ENCODE measurements at places on chromosomes 7 and 10.
A peak's percentile ranks its signal among the peaks of the same experiment; 100 is the strongest.

DNA sequence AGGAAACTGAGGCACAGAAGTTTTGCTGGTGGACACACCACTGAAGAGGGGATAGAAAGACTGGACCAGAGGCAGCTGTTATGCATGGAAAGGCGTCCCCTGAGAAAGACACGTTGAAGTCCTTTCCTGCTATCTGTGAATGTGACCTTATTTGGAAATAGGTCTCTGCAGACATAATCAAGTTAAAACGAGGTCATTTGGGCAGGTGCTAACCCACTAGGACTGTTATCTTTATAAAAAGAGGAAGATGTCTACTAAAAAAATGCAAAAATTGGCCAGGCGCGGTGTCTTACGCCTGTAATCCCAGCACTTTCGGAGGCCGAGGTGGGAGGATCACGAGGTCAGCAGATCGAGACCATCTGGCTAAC lies 31.6 kb downstream of the ELMO1 start:
- no peak for DNase-seq

DNA sequence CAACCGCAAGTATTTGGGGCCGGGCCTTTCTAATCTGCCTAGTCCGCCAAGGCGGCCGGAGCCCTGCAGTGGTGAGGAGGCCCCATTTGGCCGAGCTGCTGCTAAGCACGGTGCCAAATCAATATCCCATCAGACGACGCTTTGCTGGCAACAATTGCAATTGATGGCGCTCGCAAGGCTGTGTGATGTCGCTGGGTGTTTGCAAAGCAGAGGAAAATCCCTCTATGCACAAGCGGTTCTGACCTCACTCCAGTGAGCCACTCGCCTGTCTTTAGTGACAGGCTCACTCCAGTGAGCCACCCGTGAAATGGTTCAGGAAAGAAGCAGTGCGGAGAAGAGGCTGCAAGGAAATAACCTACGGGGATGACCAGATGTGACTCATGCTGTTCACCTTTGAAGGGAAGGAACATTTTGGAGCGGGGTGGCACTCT lies 18.3 kb upstream of the PDE1C start:
- DNase-seq = no peak

DNA sequence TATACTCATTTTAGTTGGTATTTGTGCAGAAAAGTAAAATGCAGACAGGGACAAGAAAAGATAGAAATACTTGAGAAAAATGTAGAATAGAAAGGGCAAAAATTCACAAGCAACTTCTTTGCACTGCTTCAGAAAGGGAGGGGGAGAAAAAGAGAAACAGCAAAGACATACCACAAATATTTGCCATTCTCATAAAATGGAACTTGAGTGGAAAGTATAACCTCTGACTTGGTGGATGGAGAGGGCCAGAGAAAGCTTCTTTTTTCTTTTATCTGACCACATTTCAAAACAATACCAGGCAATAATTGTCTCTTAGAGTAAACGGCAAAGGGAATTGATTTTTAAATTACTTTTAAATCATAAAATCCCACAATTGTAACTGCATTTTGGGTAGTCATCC lies 35.8 kb upstream of the TRUB1 start:
- no peak for DNase-seq

DNA sequence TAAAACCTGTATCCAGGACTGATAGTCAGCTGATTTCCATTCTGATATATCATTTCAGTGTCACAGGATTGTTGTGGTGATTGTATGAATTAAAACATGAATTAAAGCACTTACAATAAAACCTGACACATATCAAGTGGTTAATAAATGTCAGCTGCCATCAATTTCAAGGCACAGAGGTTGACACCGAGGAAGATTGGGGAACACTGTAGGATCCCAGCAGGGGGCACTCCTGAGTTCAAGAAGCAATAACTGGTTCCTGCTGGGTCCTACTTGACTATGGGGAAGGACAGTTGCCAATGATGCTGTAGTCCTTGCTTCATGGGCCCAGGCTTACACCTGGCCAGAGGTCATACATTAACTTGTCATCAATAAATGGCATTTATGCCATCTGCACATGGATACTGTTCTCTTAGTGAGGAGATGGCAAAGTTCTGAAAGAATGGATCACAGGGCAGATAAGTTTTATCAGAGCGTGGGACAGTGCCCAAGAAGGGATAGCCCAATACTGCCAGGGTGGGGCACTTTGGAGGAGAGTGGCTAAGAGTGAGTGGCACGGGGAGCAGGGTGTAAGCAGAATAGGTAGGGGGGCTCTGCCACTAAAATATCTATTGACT lies 24.1 kb downstream of the FZD1 start:
- DNase-seq = no peak

DNA sequence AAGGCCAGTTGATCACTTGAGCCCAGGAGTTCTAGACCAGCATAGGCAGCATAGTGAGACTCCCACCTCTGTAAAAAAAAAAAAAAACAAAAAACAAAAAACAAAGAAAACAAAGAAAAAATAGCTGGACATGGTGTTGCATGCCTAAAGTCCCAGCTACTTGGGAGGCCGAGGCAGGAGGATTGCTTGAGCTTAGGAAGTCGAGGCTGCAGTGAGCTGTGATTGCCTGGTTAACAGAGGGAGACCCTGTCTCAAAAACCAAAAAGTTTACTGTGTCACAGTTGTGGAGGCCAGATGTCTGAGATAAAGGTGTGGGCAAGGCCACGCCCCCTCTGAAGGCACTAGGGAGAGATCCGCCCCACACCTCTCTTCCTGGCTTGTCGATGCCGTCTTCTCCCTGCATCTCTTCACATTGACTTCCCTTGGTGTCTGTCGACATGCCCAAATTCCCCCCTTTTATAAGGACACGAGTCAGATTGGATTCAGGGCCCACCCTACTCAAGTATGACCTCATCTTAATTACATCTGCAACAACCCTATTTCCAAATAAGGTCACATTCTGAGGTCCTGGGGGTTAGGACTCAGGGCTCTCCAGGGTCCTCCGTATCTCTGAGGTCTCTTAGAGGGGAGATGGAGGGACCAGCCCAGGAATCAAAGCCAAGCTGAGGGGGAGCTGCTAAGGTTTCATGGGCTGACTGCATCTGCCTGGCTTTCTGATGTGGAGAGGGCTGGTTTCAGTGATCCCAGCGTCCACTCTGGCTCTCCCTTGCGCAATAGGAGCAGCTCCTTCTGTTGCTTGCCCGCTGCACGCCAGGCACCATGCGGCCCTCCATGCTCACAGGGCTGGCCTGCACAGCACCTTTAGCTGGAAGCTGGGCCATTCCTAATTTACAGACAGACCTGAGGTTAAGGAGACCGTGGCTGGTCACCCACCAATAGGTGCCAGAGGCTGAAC lies 23.1 kb downstream of the AGAP3 start:
- no peak for DNase-seq

GRCh38 chr7:30911561-30911969 lies at the start of gene AQP1:
Gene AQP1, plus strand, starts transcription at chr7:30911853. Its CDS starts 57 bp downstream, at chr7:30911910.
- DNase-seq = no peak

- no peak for DNase-seq
These were observed 864 bp downstream of the PSTK start for GRCh38 chr10:122981066-122981464.

GRCh38 chr7:99730238-99730810 lies 4.7 kb downstream of the CYP3A7 start:
- DNase-seq = no peak

- no peak for DNase-seq
These were observed 76.5 kb downstream of the IMMP2L start for GRCh38 chr7:111485701-111486380.

- peak; percentile 14 for DNase-seq
These were observed 559 bp upstream of the FKBP14 start for GRCh38 chr7:30027065-30027456.

Data from T follicular helper cell (primary cell).